ENCODE measurements at places on chromosomes 2 and 18. TPM values are rescaled to one million over a fixed set of nuclear protein-coding genes. Genes with fewer than 3 reads are reported as not detected.

DNA sequence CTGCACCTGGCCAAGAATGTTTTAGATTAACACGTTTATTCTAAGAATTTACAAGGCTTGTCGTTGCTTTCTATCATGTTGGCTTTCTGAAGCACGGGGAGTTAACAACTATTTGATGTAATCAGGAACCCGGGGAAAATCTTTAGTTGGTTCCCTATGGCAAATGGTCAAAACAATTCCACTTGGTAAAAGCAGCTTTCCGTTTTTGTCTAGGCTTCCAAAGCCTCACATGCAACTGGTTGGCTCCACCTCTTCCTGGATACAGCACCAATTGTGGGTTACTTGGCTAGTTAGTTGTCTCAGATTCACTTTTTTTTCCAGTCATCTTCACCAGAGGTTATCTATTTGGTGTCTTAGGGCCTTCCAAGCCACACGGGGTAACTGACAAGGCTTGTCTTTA is 2.8 kb downstream of the COLEC12 start:
- H3K36me3 ChIP-seq, result no peaks in the 10 kb centered on the region
- H3K27ac ChIP-seq, result no peak overlapping the region
- no peak overlapping the region for H3K4me3 ChIP-seq

NT5DC4 gene
- not detected for total RNA-seq

GRCh38 chr2:136118819-136119716 is 1.1 kb upstream of the CXCR4 start:
- peak overlapping the region; percentile 94 for H3K27ac ChIP-seq
- no peaks in the 10 kb centered on the region for H3K27me3 ChIP-seq
- peaks cover 45% of the 10 kb centered on the region for H3K4me1 ChIP-seq
- DNase-seq, result peak; percentile 74
- H3K4me3 ChIP-seq, result peak overlapping the region; percentile 89
- peaks cover 34% of the 10 kb centered on the region for H3K36me3 ChIP-seq

FBLN7 gene
- 20.5 TPM for total RNA-seq

DNA sequence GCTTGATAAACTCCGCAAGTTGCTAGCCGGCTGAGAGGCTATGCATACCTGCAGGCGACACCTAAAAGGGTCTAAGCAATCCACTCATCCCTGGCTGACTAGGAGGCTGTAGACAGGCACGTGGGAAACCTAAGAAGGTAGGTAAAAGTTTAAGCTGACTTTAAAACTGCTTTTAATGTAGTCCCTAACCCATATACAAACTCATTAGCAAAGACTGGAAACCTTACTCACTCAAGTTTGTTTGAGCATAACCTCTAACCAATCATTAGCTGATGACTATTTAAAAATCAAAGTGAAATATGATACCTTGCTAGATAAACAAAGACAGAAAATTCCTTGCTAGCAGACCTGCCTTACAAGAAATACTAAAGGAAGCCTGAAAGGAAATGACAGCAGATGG is 106.4 kb downstream of the EXOC6B start:
- H3K36me3 ChIP-seq, result no peaks in the 10 kb centered on the region
- no peak overlapping the region for H3K4me3 ChIP-seq
- H3K27me3 ChIP-seq, result no peaks in the 10 kb centered on the region
- no peak overlapping the region for H3K27ac ChIP-seq
- H3K4me1 ChIP-seq, result no peaks in the 10 kb centered on the region

DNA sequence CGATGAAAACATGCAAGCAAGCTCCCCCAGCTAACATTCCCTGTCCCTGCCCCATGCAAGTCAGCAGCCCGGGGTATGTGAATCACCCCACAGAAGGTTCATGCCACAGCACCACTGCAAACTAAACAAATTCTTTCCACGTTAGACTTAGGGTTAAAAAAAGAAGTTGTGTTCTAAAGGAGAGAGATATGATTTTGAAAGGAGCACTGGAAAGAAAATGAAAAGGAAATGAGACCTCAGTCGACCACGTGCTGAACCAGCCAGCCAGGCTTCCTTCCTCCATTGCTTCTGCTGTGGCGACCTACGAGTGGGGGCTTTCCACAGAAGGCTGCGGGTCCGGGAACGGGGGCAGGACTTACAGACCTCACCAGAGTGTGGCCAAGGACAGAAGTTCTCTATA is 52.0 kb downstream of the ARL4C start:
- peak overlapping the region; percentile 34 for H3K4me3 ChIP-seq
- peaks cover 92% of the 10 kb centered on the region for H3K4me1 ChIP-seq
- H3K36me3 ChIP-seq, result no peaks in the 10 kb centered on the region
- DNase-seq, result peak; percentile 49
- peak overlapping the region; percentile 96 for H3K27ac ChIP-seq
- H3K27me3 ChIP-seq, result no peaks in the 10 kb centered on the region

LHCGR gene
- not detected for total RNA-seq

- no peaks in the 10 kb centered on the region for H3K4me1 ChIP-seq
- no peak for DNase-seq
- no peaks in the 10 kb centered on the region for H3K36me3 ChIP-seq
- no peak overlapping the region for H3K4me3 ChIP-seq
Measured at GRCh38 chr2:224646242-224646846, 61.2 kb upstream of the CUL3 start.

All from naive thymus-derived CD4-positive, alpha-beta T cell (primary cell).